Frontal cortex (tissue), 4 donors: ENCODE measurements at places on chromosomes 16 and 17.

DNA sequence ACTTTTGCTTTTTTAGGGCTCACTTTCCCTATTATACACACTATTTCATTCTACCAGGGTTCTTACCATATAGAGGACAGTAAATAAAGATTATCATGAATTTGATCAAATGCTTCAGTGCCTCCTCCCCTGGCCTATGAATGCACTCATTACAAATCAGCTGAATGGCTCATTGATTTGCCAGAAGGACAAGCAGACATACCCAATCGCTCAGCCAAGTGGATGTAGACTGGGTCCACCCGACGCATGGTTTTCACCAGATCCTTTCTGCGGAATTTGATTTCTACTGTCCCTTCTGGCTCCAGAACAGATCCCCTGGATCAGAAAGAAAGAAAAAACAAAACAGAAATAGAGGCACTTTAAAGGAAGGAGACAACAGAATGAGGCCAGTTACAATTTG lies 162.6 kb downstream of the AATF start:
- peak; percentile 13 for DNase-seq

DNA sequence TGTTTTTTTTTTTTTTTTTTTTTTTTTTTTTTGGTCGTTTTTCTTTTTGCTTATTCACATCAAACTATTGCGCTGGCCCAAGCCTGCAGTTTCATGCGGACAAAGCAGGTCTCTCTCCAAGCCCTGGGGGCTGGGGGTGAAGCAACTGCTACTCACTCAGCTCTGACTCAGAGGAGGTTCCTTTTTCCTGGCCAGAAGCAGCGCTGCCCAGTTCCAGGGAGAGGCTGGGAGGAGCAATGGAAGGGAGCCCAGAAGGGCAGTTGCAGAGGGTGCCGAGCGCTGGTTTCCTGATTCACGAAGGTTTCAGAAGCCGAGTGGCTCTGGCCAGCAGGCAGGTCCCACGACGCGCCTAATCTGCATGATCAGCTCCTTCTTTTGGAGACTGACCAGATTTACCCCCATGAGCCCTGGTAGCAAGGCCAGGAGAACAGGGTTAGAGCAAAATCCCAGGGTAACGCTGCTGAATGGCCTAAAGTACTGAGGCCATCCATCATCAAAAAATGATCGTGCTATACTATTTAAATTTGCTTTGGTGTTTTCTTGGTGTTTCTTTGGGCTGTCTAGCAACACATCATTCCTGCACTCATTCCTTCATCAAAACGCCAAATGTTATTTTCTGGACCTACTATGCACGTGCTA lies 144.7 kb upstream of the SOX9 start:
- peak; percentile 10 for DNase-seq

GRCh38 chr17:2794111-2794803 lies 2.0 kb upstream of the RAP1GAP2 start:
- no peak for DNase-seq

DNA sequence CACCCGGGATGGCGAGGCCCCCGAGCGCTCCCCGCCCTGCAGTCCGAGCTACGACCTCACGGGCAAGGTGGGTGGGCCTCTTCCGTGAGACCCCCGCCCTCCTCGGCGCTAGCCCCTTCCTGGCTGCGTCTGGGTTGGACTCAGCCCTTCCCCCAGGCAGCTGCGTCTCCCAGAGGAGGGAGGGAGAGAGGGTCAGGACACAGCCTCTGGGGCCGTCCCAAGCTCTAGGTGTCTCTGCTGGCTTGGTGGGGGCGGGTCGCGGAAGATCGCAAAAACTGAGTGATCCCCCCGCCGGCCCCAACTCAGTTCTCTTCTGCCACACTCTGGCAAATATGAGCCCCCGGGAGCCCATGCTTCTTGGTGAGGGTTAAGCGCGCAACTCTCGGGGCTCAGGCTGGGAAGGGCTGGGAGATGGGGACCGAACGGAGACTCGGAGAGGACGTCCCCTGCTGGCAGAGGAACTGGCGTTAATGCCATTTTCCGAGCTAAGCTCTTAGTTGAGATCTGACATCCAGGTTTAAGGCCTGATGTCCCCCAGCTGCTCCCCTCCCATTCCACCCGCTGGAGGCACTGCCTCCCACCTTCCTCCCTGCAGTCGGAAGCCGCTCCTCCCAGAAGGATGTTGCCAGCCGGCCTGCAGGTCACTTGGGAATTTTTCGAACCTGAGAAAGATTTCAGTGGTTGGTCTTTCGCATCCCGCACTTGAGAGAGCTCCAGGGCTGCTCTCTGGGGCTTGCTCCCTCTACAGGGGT lies 419 bp downstream of the RAB37 start:
- DNase-seq, result peak; percentile 30

DNA sequence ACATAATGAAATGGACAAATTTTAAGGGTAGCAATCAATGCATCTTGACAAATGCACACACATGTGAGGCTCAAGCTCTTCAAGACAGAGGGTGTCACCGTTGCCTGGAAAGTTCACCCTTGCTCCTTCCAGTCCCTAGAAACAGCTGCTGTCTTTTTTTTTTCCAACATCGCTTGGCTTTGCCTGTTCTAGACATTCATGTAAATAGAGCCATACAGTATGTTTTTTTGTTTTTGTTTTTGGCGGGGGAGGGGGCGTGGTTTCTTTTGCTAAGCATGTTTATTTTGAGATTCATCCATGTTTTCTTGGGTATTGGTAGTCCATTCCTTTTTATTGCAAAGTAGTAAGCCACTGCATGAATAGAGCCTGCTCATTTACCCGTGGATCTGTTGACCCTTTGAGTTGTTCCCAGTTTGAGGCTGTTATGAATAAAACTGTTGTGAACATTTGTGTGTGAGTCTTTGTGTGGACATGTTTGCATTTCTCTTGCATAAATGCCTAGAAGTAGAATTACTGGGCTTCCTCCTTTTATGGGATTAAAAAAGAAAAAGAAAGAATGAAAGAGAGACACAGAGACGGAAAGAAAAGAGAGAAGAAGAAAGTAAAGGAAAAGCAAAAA lies 78.4 kb downstream of the NT5M start:
- DNase-seq, result no peak
